Suppressor macrophage treated with lipopolysaccharide for 1 hour (primary cell): ENCODE measurements at places on chromosomes 7 and 10.

- DNase-seq: peak; percentile 63
Observed at GRCh38 chr7:151736403-151736909, 140.5 kb downstream of the PRKAG2 start.

DNA sequence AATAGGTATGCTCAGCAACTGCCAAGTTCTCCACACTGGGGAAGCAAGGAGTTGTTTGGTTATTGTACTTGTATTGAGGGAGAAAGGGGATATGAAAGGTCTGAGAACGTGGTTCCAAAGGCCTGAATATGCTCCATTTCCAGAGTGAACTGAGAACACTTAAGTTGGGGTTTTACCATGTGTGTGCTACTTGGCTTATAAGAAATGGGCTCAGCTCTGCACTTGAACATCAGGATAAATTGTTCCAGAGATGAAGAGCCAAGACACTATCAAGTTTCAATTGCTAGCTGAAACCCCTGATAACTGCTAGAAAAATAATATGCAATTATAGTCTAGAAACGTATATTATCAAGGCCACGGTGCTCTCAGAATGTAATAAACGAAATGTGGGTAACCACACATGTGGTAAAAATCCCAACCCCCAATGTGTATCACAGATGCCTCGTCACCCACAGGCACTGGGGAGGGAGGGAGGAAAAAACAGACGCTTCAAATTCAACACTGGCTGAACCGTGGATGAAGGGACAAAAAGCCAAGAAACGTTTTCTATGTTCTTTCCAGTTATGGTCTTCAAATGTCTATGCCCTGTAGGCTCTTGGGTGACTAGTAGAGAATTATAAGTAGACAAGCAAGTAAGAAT lies 16.3 kb downstream of the ELMO1 start:
- DNase-seq: no peak

GRCh38 chr7:99955247-99955646 lies 20.6 kb downstream of the AZGP1 start:
- DNase-seq: no peak

- DNase-seq: no peak
Observed at GRCh38 chr7:133962646-133963045, 164.5 kb upstream of the LRGUK start.

DNA sequence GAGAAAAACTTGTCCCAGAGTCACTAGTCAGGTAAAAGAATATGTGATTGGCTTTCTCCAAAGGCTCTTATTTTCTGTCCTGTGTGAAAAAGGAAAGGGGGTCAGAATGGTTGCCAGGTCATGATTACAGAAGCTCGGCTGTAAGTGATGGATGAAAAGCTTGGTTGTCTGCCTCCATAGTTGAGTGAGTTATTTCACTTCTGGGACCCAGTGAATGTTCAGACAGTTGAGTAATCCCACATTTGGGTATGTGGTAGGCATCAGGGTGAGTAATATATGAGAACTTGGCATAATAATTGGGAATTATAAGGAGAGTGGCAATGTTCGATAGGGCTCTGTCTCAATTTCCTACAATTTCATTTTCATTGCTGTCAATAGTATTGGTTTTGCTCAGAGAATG lies 72.5 kb downstream of the BBS9 start:
- no peak for DNase-seq

GRCh38 chr7:121259826-121260225 lies 69.0 kb upstream of the WNT16 start:
- no peak for DNase-seq

DNA sequence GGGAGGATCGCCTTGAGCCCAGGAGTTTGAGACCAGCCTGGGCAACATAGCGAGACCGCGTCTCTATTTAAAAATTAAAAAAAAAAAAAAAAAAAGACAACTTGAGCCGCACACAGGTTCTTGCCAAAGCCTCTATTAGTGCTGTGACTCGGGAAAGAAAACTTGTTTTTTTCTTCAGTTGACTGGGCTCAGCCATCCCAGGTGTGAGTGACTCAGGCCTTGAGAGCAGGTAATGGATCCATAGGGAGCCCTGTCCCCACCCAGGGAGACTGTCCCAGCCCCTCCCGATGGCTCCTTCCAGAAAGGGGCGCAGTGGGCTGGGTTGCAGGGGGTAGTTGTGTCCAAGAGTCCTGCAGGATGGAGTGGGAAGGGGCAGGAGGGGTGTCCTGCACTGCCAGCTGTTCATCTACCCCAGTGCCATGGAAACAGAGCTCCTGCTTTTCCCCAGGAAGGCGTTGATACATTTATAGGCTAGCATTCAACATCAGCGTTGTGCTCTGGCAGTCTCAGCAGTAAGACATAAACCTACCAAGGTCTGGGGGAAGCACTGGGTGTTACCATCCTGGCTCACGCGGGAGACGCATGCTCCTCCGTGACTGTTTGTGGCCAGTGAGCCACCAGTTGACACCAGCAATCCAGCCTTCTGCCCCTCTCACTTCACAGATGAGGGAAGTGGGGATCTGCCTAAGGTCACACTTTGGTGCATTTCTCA lies 126.6 kb downstream of the CUX1 start:
- no peak for DNase-seq

DNA sequence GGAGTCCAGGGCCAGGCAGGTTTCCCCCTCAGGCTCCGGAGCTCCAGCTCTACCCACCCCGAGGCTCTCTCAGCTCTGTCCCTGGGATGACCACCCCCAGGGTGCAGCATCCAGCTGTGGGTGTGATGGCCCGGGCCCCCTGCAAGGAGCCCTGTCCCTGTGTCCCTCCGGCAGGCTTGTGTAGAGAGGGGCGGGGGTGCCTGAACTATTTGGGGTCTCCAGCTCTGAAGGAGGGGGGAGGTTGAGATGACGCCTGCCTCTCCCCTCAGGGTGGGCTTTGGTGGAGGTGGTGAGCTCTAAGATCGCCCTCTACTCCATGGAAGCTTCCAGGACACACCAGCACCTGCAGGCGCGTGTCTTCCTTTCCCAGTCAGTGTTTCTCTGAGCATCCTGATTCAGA lies 39.4 kb downstream of the ADRA2A start:
- no peak for DNase-seq

- DNase-seq: peak; percentile 59
Observed at GRCh38 chr10:62831346-62831745, 15.2 kb upstream of the EGR2 start.

- DNase-seq: no peak
Observed at GRCh38 chr10:20970708-20971107, 73.6 kb upstream of the NEBL start.

DNA sequence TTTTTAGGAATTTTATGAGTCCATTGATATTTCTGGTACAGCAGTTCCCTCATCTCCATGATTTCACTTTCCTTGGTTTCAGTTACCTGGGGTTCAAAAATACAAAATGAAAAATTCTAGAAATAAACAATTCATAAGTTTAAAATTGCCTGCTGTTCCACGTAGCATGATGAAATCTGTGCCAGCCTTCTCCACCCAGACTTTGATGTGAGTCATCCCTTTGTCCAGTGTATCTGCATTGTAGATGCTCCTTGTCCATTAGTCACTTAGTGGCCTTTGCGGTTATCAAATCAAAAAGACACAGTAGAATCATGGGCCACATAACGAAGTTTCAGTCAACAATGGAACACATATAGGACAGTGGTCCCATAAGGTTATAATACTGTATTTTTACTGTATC lies 286.9 kb downstream of the PTEN start:
- peak; percentile 67 for DNase-seq

GRCh38 chr10:113538151-113538550 lies 14.7 kb upstream of the HABP2 start:
- peak; percentile 83 for DNase-seq

DNA sequence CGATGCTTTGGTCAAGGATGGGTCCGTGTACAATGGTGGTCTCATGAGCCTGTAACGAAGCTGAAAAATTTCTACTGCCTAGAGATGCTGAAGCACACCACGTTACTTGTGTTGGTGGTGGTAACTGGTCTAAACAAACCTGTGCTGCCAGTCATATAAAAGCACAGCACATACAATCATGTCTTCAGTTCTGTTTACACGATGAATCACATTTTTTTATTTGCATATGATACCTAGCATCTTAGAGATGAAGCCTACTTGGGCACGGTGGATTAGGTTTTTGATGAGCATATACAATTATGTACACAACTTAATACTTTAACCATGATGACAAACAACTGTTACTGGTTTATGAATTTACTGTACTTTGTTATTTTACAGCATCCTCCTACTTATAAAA lies 201.0 kb downstream of the ZMYND11 start:
- no peak for DNase-seq

- DNase-seq: no peak
Observed at GRCh38 chr10:92801978-92802872, 46.1 kb upstream of the EXOC6 start.

DNA sequence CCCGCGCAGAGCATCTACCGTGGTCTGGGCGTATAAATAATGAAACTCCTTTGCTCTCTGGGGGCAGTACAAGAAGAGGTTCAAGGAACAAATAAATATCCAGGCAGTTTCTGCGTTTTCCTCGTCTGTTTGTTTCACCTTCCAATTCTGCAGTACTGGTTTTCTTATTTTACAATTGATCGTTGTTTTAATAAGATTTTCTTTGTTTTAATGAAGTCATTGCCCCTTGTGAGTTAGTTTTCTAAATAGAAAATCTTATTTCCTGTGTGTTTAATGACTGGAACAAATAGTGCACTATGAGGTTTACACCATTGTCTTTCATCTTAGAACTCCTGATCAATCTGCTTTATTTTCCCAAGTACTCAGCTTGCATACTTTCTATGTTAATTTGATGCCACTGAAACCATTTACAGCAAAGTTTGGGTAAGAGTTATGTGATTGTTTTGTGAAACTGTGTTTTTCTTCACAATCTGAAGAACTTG lies 1.2 kb downstream of the PLEKHA1 start:
- DNase-seq: no peak

- DNase-seq: no peak
Observed at GRCh38 chr10:114094795-114095194, 51.1 kb downstream of the ADRB1 start.

DNA sequence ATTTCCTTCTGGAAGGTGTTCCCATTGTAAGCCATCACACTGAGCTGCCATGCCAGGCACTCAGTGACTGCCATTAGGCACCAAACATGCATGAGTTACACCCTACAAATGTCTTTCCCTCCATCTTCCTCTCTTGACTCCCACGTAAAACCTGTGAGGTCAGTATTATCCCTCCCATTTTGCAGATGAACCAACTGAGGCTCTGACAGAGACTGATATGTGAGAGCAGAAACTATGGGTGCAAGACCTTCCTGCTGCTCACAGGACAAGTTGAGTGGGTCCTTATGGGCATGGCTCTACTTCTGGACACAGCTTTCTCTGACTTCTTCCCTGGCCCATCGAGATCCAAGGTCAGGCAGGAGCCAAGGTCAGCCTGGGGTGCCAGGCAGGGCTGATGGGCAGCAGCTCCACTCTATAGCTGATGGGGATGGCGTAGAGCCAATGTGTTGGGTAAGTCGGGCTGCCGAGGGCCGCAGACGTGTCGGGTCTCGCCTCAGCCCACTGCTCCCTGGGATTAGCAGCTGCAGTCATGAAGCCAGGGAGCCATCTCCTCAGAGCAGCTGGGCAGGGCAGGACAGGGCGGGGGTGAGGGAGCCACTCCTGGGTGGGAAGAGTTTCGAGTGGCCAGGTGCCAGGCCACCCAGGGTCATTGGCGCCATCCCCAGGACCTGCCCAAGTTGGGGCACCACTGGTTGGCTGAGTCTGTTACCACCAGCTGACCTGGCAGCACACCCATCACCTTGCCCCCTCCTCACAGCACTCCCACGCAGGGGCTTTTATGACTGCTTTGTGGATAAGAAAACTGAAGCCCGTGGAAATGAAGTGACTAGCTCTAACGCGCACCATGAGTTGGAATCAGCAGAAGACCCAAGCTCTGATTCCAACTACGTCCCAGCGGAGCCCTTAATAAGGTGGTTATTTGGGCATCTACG lies 117.8 kb upstream of the ZMIZ1 start:
- no peak for DNase-seq

GRCh38 chr10:58027426-58027825 lies 240.3 kb downstream of the IPMK start:
- no peak for DNase-seq

DNA sequence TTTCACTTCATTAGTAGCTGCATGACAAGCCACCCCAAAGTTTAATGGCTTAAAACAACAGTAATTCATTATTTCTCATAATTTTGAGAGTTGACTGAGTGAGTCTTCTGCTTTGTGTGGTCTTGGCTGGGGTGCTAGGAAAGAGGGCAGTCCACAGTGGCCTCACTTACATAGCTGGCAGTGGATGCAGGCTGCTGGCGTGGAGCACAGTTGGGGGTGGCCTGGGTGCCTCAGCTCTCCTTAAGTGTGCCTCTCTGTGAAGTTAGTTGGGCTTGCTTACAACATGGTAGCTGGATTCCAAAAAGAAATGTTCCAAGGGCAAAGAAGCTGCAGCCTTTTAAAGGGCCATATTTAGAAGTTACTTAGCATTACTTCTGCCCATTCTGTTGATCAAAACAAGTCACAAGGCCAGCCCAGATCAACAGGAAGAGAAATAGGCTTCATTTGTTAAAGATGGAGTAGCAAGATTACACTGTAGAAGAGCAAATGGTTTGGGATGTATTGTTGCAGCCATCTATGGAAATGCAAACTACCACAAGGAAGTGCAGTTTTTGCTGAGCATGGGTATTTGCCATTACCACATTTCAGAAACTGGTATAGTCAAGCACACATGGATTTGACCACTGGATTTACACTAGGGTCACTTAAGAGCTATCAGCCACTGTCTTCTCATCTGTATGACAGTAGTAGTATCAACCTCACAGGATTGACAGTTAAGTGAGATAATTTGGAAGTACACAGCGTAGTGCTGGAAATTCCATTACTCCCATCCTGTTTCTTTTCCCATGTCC lies 33.6 kb downstream of the ZEB1 start:
- DNase-seq: no peak

- DNase-seq: no peak
Observed at GRCh38 chr7:74006451-74007241, 21.3 kb upstream of the ELN start.

DNA sequence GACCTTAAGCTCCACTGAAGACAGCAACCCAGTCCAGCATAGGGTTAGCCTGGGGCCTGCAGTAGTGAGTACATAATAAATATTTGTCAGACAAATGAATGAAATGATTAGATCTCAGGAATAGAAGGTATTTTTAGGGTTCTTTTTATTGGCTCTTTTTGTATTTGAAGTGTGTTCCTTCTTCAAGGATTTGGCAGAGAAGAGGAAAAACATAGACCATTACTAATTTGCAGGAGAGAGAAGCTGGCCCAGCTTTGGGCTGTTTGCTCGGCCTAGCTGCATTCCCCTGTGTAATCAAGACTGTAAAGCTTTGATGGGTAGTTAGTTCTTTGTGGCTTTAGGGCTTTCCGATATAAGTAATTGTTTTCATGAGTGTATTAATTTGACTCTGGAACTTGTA lies 64.2 kb downstream of the CNNM2 start:
- no peak for DNase-seq

DNA sequence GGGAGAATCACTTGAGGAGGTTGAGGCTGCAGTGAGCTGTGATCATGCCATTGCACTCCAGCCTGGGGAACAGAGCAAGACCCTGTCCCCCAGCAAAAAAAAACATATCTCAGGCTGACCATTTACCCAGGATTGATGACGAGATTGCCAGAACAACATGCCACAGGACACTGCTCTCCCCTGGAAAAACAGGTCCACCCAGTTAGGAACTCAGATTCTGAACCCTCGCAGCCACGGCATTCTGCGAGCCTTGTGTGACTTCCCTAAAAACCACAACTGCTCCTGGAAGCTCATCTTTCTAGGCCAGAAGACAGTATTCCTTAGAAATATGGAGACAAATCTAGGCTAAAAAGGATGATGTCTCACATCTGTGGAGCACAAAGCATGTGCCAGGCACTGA lies 42.1 kb upstream of the SH2B2 start:
- DNase-seq: no peak
